ENCODE measurements at places on chromosomes 12 and 14. TPM values are rescaled to one million over a fixed set of nuclear protein-coding genes. Genes with fewer than 3 reads are reported as not detected.
A peak's percentile ranks its signal among the peaks of the same experiment; 100 is the strongest.

The RNASE1 gene
- total RNA-seq = not detected

The KRT83 gene
- not detected for total RNA-seq

The GPRC5D gene
- total RNA-seq = not detected

GRCh38 chr12:28258998-28259397 lies 68.7 kb downstream of the CCDC91 start:
- no peak for DNase-seq

DNA sequence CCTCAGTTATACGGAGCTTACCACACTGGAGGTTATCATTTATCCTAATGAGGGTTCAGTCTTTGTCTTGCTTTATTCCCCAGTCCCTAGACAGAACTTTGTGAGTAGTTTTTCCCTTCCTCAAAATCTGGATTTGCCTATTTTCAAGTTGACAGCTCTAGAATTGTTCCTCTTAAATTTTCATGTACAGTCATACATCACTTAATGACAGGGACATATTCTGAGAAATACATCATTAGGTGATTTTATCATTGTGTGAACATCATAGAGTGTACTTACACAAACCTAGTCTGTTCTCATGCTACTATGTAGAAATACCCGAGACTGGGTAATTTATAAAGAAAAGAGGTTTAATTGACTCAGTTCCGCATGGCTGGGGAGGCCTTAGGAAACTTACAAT lies 3.1 kb downstream of the PRKAB1 start:
- DNase-seq = no peak

DNA sequence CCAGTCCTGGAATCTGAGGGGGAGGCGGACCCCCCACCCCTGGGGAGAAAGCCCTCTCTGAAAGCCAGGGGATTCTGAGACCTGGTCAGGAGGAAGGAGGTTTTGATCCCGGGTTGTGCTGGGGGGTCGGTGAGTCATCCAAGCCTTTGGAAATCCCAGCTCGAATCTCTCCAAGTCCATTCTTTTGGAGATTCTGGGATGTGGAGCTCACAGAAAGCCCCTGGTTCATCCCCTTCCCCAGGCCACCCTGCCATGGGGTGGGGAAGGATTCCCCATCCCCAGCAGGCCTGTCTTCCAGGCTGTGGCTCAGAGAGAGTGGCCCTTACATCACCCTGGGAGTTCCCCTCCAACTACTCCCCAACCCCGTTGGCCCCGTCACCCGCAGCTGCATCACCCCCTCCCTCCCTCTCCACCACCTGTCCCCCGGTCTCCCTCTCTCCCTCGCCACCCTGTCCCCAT lies 14.3 kb downstream of the EXOC3L4 start:
- DNase-seq = peak; percentile 97

DNA sequence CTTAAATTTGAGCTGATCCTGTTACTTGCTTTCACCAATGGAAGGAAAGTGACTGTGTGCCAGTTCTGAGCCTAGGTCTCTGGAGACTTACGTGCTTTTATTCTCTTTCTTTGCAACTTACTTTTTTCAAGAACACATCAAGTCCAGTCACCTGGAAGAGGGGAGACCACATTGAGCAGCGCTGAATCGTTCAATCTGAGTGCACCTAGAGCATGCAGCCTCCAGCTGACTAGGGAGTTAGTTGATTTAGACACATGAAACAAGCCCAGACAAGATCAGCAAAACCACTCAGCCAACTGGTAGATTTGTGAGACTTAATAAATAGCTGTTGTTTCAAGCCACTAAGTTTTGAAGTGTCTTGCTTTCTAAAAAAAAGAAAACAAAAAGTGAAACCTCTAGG lies 1014.8 kb upstream of the FBXO33 start:
- DNase-seq = no peak

DNA sequence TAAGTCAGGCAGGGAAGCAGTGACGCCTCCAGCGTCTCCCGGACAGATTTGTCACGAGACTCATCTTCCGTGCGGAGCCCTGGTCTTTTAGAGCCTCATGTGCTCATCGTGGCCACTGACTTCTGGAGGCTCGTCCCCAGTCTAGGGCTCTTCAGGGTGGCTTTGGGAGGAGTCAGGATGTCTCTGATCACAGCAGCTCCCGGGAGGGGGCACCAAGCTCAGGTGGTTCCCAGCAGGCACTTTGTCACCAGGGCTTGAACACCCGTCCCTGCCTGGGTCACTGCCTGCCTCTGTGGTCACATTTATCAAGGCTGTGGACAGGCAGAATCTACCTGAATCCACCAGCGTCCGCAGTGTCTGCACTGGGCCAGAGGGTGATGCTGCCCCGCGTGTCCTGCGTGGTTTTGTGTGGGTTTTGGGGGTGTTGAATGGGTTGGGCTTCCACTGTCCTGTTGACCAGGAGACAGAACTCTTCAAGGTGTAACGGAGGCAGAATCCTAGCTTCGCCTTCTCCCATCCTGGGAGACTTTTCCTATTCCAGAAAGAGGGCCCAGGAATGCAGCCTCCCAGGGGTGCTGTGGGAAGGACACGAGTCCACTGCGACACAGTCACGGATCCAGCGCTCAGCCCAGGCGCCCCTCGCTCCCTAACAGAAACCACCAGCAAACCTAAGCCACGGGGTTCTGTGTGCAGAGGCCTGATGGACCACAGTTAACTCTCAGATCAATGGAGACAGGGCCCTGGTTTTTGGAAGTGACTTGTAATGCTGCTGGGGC lies 132.3 kb downstream of the ADGRD1 start:
- peak; percentile 41 for DNase-seq

GRCh38 chr12:69275471-69275891 lies 36.1 kb downstream of the CPSF6 start:
- DNase-seq = no peak

- no peak for DNase-seq
These were observed 99.2 kb downstream of the DHRS2 start for GRCh38 chr14:23735394-23735793.

GRCh38 chr12:30263434-30263833 lies 432.2 kb downstream of the IPO8 start:
- no peak for DNase-seq

Measured in osteoblast (primary cell).